ENCODE measurements at places on chromosomes 3 and 15. TPM values are rescaled to one million over a fixed set of nuclear protein-coding genes. Genes with fewer than 3 reads are reported as not detected.

GRCh38 chr3:195700319-195700718 is 20.5 kb upstream of the MUC20 start:
- DNase-seq: no peak

- peak; percentile 76 for DNase-seq
These were observed 11.8 kb downstream of the ANAPC13 start for GRCh38 chr3:134473868-134474546.

DNA sequence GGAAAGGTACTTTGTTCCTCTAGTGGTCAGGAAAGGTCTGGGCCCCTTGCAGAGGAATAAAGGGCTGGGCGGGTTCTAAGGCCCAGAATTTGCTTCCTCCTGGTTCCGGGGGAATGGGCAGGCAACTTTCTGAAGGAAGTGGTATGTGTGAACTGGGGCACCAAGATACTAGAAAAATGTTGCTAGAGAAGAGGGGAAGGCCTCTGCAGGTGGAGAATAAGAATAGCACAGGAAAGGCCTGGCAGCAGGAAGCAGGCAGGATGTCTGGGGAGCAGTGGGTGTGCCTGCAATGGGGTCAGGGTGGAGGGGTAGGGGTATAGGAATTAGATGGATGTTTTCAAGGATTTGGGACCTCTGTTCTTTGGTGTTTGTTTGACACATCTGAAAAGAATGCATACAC is 2.0 kb downstream of the SLC22A13 start:
- DNase-seq: no peak

DNA sequence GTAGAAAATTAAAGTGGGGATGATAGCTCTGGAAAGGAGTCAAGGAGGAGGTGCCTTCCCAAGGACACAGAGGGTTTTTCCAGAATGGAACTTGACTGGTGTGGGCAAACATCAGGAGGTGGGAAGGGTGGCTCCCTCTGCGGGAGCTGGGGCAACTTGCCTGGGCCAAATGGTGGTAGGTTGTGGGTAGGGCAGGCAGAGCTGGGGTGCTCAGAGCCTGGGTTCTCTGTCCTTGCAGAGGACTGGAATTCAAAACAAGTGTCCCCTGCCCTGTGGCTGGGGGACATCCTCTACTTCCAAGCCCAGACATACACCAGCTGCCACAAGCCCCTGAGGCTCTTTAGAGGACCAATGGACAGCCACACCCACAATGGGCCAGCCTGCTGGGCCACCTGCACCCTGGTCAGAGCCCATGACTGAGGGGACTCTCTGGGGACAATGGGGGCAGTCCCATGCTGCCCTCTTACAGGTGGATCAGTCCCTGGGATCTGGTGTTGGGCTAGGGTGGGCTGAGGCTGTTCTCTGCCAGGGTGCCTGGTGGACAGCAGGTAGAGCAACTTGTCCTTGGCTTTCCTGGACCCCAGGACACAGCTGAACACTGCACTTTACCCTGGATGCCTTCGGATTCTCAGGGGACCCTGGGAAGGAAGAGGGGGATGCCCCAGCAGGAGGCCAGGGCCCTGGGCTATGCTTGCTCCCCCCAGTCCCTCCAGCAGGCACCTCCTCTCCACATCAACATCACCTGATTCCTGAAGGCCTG is 38.6 kb upstream of the CSPG4 start:
- no peak for DNase-seq

DNA sequence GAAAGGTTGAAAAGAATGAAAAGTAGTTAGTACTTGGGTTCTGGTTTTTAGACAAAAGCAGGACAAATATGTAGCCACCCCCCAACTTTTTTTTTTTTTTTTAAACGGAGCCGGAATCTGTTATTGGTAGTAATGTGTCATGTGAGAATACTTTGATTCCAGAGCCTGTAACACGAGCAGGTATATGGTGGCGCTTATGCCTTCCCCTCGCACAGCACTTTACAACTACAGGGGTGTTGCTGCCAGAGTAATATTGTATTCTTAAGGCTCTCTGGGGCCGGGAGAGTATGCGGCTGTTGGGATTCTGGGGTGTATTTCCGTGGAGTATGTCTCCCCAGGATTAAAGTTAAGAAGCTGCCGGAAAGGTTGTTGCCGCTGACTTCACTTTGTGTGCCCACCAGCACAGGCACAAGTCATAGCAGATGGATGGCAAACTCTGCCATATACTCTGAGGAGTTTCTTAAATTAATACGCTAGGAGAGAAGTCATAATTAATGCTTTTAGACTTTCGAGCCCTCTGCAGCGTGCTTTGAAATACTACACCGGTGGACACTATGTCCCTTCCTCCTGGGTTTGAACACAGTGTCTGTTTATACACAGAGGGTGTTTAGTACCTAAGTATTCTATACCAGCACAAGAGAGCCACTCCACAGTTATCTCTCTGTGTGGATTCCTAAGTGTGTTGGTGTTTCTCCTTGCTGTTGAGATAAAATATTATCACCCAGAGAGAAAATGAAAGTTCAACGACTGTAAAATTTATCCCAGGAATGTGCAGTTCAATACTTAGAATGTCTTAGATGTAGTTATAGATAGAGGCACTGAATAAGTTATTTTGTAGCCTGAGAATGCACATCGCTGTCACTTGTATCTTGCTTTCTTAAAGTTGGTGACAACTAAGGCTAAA is 1.4 kb downstream of the MBNL1 start:
- DNase-seq: peak; percentile 51

The PP2D1 gene
- total RNA-seq: not detected
